Stimulated activated CD4-positive, alpha-beta T cell treated with anti-CD3 and anti-CD28 coated beads, Interleukin-4, amount 100 ng/mL, for 4 hours (primary cell): ENCODE measurements at places on chromosomes 16 and 17.

- DNase-seq = no peak
Observed at GRCh38 chr16:86597880-86598606, 19.7 kb downstream of the FOXL1 start.

GRCh38 chr17:68403122-68403521, 54.2 kb downstream of the WIPI1 start:
- no peak for DNase-seq

DNA sequence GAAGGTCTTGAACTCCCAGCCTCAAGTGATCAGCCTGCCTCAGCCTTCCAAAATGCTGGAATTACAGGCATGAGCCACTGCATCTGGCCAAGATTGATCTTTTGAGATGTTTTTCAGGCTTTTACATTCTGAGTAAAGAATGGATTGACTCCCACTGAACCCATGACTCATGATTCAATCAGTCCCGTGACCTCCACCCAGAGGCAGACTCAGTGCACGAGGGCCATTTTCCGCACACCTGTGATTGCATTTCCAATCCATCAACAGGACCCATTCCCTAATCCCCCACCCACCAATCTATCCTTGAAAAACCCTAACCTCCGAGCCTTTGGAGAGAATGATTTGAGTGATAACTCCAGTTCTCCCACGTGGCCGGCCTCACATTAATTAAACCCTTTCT, 40.4 kb upstream of the PRKCB start:
- no peak for DNase-seq

DNA sequence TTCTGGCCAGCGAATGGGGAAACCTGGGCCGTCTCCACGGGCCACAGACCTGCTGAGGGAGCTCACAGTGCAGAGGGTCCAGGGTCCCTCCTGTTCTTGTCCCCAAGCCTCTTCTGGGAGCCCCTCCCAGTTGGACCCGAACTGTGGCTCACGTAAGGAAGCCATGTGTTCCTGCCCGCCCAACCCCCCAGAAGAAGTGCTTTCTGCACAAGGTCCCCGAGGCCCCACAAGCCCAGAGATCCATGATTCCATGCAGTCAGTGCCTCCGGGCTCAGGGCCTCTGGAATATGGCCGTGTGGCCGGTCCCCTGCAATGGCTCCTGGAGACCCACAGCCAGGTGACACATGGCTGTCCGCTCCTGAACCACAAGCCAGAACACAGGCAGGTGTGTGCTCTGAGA, 272.4 kb downstream of the C16orf95 start:
- no peak for DNase-seq

DNA sequence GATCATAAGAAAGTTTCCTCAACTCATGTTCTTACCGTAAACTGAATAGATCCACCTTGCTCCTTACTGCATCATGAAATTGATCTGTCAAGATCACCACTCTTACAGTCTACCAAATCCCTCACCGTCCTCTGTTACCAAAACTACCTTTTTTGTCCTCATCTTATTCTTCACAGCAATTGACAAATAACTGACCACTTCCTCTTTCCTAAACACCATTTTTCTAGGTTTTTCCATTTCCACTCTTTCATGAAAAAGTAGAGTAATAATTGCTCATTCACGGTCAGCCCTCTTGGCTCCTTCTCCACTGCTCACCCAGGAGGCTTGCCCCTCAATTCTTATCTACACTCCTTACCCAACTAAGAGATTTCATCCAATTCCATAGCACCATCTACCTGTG, 44.9 kb downstream of the ABCA5 start:
- DNase-seq = no peak

- no peak for DNase-seq
Observed at GRCh38 chr16:65896448-65897153, 469.9 kb upstream of the CDH5 start.

GRCh38 chr16:82135844-82136243, 34.2 kb downstream of the MPHOSPH6 start:
- no peak for DNase-seq

DNA sequence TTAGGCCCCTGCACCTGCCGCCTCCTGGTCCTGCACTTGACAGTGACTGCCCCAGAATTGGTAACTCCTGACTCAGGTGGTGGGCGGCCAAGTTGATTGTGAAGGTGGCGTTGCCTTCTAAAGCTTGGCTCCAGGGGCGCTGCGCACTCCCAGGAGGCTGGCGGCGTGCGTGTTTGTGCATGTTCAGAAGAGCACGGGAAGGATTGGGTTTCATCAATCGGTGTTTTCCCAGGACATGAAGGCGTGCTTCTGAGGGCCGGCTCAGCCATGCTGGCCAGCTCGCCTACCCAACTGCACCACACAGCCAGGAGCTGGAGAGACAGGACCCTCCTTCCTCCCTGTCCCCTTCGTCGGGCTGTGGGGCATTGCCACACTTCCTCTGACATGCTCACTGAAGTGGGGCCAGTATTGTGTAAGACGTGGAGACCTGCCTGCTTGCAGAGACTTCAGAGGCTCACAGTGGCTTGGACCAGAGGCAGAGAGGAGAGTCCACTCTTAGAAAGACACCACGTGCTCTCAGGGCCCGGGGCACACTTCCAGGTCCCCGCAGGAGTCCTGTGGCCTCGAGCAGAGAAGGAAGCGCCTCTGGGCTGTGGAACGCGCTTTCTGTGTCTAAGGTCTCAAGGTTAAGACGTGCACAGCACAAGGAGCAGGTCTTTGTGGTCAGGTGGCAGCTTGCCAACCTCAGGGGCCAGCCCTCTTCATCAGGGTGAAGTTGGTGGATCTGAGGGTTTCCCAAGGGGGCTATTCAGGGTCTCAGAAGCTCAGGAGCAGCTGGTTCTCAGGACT, 2.8 kb downstream of the RAB40C start:
- no peak for DNase-seq

- peak; percentile 7 for DNase-seq
Observed at GRCh38 chr17:62965174-62965685, 805 bp upstream of the TANC2 start.

DNA sequence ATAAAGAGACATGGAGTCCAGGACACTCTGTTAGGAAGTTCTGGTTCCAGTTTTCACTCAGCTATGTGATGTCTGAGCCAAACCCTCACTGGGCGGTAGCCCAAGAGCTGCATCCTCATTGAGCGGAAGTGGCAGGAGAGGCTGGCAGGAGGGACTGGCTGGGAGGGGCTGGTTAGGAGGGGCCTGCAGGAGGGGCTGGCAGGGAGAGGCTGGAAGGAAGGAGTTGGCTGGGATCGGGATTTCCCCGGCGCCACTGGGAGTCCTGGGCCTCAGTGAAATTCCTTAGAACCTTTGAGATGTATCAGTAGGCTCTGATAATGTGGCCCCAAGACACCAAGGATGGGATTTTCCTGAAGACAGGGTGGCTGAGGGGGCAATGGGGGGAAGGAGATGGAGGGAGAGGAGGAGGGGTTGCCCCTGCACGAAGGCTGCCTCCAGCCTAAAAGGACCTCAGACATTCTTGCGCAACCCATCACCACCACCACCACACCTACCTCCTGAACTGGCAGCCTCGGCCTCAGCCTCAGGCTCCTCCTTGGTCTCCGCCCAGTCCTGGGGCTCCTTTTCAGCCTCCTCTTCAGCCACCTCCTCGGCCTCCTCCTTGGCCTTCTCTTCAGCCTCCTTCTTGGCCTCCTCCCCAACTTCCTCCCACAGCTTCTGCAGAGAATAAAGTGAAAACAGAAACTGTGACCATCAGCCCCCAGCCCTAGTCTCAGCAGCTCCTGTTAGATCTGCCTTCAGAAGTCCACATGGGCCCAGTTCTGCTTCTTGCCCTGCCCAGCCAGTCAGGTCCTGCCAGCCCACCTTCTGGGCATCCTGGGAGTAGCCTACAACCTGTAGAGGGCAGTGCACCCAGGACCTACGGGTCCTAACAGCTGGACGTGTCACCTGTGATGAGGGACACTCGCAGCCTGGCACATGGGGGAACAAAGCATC, 31.7 kb downstream of the CNGB1 start:
- no peak for DNase-seq

DNA sequence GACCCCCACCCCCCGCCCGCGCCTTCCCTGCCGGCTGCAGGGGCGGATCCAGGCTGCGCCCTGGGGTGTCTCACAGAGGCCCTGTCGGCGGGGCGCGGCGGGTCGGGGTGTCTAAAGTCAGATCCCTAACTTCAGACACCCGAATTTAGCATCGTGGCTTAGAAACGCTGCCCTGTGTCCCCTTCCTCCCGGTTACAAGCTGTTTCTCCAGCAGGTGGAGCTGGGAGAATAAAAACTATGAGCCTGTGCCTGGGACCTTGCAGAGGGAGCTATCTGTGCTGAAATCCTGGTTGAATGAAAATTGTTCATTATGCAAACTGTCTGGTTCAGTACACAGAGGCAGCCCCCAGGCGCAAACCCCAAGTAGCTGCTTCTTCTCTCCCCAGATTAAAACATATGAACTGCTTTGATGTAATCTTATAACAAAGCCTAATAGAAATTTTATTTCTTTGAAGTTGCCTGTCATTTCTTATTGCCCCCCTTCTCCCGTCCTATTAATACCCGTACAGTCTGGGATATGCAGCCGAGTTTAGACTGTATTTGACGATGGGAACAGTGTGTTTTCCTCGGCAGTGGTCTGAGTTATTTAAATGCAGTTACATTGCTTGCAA, 79.0 kb downstream of the RPA1 start:
- peak; percentile 5 for DNase-seq
